ENCODE measurements at places on chromosomes 6 and 20.
A peak's percentile ranks its signal among the peaks of the same experiment; 100 is the strongest.

DNA sequence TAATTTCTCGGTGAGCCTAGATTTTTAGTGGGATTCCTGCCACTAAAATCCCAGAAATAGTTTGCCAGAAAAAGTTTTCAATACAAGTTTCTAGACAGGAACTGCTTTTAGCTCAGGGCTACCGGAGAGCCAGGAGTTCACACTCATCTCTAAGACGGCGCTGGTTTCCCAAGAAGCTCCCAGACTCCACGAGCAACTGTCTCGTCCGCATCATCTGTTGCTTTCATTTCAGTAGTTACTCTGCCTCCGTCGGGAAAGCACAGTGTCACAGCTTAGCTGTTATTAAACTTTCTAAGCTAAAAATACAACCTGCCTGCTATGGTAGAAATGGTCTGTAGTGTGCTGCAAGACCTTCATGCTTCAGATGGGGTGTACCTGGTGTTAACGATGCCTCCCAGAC lies 197.3 kb upstream of the SNX9 start:
- DNase-seq: no peak

DNA sequence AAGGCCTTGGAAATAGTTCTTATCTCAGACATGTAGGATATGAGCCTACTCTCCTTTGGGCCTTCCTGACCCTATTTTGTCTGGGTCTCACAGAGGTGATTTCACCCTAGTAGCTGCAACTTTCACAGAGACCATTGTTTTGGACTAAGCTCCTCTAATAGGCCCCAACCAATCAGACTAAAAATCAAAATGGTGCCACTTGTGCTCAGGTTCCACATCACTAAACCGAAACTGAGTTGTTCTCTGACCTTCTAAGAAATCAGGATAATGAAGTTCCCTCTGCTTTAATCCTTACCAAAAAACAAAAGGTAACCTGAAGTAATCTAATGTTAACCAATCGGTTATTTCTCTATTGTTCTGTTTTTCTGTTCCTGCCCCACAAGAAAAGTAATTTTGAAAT lies 143.6 kb downstream of the CD24 start:
- DNase-seq: no peak

DNA sequence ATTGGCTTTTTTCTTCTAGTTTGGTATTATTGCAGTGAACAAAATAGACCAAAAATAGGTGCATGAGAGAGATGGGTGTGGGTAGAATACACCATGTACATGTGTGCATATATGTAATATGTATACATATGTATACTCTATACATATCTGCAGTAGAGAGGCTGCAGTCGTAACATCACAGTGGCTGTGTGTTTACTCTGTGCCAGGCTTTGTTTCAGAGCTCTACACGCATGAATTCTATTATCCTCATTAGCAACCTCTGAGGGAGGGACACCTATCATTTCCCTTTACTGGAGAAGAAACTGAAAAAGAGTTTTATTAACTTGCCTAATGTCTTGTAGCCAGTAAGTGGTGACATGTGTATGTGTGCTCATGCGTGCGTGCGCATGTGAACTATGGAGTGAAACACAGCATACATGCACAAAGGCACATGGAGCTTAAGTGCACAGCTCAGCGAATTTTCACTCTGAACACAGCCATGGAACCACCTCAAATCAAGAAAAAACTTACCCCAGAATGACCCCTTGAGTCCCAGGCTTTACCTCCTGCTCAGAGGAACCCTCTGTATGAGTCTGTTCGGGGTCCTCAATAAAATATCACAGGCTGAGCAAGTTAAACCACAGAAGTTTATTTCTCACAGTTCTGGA lies 452.5 kb downstream of the CDH26 start:
- DNase-seq: no peak

GRCh38 chr20:23115822-23116221 lies 29.7 kb upstream of the CD93 start:
- no peak for DNase-seq

DNA sequence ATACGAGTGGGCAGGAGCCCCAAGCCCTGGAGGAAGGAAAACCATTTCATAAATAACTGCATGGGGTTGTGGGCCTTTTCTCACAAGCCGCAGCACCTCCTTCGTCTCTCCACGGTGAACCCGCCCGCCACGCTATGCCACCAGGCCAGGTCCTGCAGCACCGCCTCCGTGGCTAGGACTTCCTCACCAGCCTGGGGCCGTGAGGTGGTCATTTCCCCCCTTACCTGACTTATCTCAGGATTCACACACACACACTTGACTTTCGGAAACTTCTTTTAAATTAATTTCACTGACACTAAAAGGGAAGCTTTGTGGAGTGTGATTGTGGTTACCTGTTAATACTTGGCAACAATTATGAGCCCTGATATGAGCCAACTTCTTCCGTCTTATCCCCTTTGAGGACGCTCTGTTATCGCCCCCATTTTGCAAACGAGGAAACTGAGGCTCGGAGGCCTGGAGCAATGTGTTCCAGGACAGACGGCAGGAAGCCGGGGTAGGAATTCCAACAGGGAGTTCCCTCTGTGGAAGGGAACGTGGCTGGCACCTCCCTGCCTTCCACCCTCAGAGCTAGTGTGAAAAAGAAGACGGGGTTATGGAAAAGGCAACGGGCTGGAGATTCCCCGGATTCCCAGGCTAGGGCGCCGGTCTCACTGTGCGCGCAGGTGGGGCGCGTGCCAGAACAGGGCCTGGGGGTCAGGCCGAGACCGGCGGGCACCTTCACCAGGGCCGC lies 817 bp upstream of the SLCO4A1 start:
- DNase-seq: no peak

GRCh38 chr6:170110201-170111140 lies 180.4 kb downstream of the DLL1 start:
- no peak for DNase-seq

DNA sequence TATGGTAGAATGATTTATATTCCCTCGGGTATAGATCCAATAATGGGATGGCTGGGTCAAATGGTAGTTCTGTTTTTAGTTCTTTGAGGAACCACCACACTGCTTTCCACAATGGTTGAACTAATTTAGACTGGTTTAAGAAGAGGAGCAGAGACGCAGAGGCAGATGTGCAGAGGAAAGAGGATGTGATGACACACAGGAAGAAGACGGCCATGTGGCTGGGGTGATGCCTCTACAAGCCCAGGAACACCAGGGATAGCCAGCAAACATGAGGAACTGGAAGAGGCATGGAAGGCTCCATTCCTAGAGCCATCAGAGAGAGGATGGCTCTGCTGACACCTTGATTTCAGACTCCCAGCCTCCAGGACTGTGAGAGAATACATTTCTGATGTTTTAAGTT lies 218.3 kb upstream of the DTNBP1 start:
- no peak for DNase-seq

DNA sequence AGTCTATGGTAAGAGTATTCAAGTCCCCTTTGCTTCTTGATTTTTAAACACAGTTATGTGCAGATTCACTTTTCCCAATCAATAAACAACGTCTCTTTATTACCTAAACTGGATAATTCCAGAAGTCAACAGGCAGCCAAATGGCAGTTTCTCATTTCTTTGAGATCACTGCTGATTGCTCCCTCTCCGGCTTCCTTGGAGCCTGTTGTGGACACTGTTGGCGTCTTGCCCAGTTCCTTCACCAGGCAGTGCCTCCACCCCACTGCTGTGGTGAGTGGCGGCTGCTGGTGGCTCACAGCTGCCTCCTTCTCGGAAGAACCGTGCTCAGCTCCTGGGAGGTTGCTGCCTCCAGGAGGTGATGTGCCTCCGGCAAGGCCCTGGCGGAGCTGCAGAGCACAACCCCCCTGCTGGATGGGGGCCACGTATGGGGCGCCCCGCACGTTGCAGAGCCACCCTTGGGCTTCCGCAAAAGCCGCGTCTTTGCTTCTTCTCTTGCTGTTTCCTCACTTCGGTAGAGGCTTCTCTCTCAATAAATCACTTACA lies 105.1 kb upstream of the CNKSR3 start:
- DNase-seq: peak; percentile 85

GRCh38 chr6:144935661-144936060 lies 650.5 kb downstream of the UTRN start:
- no peak for DNase-seq

- DNase-seq: no peak
These were observed 306.0 kb upstream of the THEMIS start for GRCh38 chr6:128206610-128207426.

DNA sequence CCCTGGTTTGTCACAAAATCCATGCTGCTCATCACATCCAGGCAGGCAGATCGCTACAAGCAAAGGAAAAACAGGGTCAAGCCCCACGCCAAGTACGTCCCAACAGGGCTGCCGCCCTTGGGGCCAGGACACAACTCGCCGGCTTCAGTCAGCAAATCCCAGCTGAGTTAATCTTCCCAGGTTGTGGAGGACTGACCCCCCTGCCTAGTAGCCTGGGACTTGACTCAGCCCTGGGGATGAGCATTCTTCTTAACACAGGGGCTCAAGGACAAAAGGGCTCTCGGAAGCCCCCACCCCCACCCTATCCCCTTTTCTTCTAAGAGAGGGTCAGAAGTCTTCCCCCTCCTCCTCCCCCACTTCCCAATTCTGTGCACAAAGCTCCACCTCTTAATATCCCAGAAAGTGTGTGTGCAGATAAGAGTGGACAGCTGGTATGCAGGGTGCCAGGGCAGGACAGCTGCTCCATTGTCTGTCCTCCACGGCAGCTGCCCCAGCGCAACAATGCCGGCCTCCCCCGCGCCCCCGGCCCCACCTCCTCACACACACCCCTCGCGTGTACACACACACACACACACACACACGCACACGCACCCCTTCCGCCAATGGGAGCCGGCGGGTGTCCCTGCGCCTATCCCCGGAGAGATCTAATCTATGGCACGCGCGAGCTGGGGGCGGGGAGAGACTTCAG lies 4.5 kb downstream of the DLL1 start:
- peak; percentile 68 for DNase-seq

GRCh38 chr20:2604506-2604835 lies 48.0 kb upstream of the NOP56 start:
- peak; percentile 29 for DNase-seq

GRCh38 chr20:10509376-10509775 lies 74.3 kb downstream of the SLX4IP start:
- DNase-seq: no peak

DNA sequence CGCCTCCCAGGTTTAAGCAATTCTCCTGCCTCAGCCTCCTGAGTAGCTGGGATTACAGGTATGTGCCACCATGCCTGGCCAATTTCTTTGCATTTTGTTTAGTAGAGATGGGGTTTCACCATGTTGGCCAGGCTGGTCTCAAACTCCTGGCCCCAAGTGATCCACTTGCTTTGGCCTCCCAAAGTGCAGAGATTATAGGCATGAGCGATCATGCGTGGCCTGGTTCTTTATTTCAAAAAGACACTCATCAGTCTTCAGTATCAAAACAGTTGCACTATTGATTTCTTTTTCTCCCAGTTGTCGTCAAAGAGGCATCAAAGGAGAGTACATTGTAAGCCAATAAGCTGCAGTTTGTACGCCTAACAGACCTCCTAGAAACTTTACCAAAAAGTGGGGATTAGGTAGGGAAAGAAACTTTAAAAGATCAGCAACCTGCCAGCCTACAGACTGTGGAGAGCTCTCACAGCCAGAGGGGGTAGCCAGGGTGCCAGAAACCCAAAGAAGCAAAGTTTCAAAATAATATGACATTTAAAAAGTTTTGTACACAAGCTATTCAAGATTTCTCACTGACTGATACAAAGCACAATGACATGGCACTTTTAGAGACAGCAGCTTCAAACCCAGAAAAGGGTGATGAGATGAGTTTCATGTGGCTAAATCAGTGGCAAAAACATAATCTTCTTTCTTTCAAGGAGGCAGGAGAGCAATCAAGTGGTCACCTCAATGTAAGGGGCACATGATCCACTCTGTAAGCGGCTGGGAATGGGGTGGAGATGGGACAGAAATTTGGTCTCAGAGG lies 83.0 kb upstream of the RALY start:
- no peak for DNase-seq

GRCh38 chr20:40481743-40482458 lies 207.1 kb downstream of the MAFB start:
- no peak for DNase-seq

DNA sequence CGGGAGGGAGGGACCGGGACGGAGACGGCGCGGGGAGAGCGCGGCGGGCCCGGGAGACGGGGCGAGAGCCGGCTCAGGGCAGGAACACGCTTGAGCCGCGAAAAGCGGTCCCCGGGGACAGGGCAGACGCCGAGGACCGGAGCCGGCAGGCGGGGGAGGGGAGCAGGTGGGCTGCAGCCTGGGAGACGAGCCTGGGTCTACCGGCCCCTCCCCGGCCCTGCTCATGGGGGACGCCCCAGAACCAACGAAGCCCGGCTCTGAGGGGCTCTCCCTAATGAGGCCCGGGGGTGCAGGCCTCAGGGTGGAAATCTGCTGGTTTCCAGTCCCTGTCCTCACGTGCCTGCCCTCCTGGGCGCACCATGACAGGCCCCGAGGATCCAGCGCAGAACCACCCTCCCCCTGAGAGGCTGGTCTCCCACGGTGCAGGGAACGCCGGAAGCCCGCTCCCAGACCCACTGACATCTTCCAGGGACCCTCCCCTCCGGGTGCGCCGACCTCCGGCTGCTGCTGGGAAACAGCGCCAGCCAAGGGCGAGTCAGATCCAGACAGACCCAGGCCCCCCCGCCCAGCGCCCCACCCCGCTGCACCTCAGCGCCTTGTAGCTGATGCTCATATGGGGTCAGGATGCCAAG lies 571 bp upstream of the EEF1A2 start:
- peak; percentile 45 for DNase-seq

DNA sequence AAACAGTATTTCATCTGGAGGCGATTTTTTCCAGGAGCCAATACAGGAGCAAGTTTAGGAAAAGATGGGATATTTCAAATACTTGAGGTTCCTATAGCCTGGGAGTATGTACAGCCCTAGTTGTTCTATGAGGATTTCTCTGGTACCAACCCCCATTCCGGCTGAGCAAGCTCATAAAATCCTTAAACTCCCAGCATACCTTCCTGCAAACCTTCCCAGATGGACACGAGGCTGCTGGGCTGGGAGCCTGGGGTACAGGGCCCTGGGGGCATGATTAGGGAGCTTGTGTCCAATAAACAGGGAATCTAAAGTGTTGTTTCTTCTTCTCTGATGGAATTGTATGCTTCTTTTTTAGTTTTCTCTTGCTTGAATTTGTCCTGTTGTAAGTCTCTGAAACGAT lies 1.5 kb downstream of the PRRC2A start:
- no peak for DNase-seq

DNA sequence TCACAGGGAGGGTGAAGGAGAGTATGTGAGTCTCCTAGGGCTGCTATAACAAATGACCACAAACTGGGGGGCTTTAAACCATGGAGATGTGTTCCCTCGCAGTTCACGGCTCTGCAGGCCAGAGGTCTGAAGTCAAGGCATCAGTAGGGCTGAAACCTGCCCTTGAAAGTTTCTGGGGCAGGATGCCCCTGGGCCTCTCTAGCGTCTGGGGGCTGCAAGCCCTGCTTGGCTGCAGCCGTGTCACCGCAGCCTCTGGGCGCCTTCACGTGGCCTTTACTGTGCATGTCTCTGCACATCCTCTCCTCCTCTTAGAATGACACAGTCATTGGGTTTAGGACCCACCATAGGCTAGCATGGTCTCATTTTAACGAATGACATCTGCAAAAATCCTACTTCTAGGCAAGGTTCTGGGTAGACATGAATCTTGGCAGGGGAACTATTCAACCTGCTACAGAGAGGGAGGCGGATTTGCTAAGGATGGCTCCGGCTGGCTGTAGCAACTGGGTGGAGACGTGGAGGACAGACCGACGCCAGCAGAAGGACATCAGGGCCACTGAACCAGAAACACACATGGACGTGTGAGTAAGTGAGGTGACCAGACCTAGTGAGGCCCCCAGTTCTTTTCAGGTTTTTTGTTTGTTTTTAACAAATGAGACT lies 58.6 kb downstream of the PHACTR3 start:
- no peak for DNase-seq
